NB4 (cell line): ENCODE measurements at places on chromosomes 1 and 21.

GRCh38 chr1:232678185-232678886 lies 48.4 kb upstream of the SIPA1L2 start:
- DNase-seq: no peak

DNA sequence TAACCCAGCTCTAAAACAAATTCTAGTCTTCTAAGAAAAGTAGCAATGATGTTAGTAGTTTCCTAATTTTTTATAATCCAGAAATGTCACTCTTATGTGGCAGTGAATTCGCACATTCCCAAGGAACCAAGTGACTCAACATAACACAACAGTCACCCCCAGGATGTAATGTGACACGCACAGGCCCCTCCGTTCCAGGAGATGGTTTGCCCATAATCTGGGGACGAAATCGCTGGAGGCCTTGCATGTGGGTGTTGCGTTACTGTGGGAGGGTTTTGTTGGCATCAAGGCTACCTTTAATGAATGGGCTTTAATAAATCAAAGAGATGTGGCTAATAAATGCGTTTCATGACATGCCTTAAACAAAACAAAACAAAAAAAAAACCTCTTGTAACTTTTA lies 50.9 kb downstream of the EVA1C start:
- DNase-seq: no peak

- DNase-seq: no peak
Measured at GRCh38 chr1:14961661-14962267, 191.8 kb upstream of the TMEM51 start.

DNA sequence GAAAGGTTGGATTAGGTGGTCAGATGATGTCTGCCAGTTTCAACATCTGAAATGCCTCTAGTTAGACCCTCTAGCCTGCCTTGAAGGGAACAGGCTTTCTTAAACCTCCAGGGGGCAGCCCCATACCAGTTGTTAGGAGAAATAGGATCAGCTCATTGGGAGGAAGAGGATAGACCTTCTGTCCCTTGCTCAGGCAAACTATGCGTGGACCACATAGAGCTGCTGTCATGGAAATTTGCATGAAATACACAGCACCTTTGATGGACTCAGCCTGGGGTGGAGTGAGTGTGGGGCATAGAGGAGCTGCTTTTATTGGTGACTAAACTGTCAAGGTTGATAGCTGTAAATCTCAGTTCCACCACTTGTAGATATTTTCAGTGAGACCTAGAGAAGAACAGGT lies 38.4 kb upstream of the SPAG17 start:
- DNase-seq: peak; percentile 16

GRCh38 chr1:93437976-93438605 lies 9.8 kb upstream of the FNBP1L start:
- DNase-seq: peak; percentile 55

GRCh38 chr1:20601129-20601825 lies 12.4 kb downstream of the CDA start:
- DNase-seq: no peak

GRCh38 chr1:169312084-169312954 lies 55.3 kb downstream of the NME7 start:
- peak; percentile 89 for DNase-seq

DNA sequence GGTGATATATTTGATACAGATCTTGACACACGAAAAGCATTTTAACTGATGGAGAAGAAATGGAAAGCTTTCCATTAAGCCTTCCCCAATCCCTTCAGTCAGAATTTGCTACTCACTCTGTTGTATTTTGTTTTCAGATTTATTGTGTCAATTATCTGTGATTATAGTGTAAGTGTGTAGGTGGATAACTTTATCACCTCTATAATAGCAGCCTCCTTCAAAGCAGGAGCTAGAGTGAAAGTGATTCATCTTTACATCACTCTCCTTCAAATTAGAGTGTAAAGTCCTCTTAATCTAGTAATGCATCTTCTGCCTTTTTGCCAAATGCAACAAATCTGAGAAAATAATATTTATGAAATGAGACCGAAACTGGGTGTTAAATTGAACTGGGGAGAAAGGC lies 459.7 kb upstream of the ZP4 start:
- DNase-seq: no peak

DNA sequence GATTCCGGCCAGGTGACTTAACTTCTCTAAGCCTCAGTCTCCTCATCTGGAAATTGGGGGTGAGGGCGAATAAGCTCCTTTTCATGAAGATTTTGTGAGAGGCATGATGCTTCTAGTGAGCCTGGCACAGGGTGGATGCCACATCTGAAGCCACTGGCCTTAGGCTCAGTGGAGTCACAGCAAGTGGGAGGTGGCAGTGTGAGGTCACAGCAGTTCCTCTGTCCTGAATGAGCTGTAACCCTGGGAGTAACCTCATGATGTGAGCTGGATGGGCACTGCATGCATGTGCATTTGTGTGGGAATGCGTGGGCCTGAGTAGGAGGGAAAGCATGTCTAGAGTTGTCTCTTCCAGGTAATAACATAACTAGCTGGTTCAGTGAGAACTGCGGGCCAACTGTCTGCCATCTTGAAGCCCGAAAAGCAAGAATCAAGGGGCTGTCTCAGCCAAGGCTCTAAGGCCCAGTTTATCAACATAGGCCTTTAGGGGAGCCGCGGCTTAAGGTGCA lies 27.0 kb upstream of the HTR1D start:
- DNase-seq: no peak

GRCh38 chr1:81554108-81554507 lies 246.6 kb upstream of the ADGRL2 start:
- no peak for DNase-seq

- DNase-seq: no peak
Measured at GRCh38 chr21:39186676-39187075, 3.4 kb upstream of the PSMG1 start.

DNA sequence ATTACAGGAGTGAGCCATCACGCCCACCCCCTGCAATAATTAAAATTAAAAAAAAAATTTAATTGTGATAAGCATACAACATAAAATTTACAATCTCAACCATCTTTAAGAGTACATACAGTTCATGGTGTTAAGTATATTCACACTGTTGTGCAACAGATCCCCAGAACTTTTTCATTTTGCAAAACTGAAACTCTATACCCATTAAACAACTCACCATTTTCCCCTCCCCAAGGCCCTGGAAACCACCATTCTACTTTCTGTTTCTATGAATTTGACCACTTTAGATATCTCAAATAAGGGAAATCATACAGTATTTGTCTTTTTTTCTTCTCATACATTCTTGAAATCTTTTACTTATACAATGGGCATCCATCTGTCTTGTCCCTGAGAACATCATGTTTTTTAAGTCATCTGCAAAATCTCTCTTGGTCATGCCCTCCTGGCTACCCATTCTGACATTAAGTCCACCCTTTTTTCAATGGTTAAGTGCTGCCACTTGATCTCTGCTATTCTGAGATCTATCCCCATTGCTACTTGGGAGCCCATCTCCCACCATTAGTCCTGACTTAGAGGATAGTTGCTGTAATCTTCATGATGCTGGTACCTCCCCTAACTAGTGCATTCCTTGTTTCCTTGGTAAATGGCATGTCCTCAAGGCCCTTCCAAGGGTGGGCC lies 39.4 kb upstream of the ZFYVE9 start:
- DNase-seq: no peak

GRCh38 chr1:37719572-37720195 lies 27.4 kb downstream of the CDCA8 start:
- no peak for DNase-seq

DNA sequence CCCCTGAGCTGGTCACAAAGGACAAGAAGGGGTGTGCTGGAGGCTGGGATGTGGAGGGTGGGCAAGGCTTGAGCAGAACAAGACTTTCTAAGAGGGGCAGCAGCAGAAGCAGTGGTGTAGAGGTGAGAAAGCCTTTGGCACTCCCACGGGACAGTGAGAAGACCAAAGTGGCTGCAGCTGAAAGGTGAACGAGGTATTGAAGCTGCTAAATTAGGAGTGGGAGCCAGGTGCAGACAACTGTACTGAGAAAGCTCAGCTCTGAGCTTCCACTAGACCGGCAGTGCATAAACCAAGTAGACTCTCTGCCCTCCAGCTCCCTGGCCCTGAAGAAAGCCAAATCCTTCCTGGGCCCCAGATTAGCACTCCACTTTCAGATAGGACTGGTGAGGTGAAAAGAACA lies 93.0 kb downstream of the VWA5B1 start:
- no peak for DNase-seq

DNA sequence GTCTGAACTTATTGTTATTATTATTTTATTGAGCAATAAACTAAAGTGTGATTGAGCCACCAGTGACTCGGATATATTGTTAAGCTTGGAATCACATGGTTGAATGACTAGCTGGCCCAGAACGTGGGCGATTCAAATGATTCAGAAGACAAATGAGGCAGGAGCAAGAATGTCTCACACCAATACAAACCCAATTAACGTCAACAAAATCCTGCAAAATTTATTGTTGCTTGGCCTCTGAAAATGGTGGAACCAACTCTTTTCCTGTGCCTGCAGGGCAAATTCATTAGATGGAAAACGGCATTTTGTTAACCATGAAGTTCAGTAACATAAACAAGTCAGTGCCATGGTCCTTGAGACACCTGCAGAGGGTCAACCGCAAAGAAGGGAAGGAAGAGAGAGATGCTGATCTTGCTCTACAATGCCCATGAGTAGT lies 482.0 kb downstream of the SETD4 start:
- no peak for DNase-seq

- DNase-seq: no peak
Measured at GRCh38 chr1:246455476-246455875, 51.6 kb downstream of the SMYD3 start.

GRCh38 chr1:215220346-215220745 lies 137.8 kb downstream of the KCNK2 start:
- no peak for DNase-seq

DNA sequence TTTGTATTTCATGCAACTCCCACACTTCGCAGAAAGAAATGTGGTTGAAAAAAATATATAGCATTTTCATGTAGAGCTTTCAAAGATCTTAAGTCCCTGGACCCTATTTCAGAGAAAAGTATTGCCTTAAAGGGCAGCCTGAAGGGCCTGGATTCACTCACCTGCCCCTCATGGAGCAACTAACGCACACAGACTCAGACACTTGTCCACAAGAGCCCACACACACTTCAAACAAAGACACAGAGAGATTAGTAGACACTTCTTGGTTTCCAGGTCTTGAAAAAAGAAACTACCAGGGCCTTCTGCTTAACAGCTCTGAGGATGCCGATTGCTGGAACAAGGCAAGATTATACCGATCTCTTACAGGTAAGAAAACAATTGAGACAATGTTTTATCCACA lies 122.2 kb downstream of the ZBTB18 start:
- no peak for DNase-seq

DNA sequence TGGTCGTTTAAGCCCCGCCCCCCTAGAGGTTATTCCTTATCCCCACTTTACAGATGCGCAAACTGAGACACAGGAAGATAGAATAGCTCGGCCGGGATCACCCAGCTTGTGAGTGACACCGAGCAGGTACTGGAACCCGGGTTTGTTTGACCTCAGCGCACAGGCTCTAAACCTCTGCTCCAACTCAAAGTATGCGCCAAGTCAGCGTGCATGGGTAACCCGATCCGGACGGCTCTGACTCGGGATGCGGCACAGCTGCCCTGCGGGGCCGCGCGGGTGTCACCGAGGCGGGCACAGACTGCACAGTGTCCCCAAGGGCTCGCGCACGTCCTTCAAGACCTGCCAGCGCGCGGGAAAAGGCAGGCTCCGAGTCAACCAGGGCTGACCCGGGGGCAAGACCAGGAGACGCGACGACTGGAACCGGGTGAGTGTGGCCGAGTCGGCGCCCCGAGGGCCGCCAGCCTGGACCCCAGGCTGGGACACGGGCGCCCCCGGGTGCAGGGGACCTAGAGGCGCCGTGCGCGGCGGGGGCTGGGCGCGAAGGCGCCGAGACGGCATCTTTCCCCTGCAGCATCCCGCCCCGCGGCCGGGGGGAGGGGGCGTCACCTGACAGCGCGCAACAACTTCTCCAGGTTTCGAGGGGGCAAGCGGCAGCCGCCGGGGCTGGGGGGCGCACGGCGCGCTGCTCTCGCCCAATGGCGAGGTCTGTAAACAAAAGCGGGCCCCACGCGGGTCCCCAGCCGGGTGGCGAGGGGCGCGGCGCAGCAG lies 101.9 kb upstream of the SOD1 start:
- DNase-seq: no peak

GRCh38 chr1:178393370-178393769 lies 103.4 kb downstream of the CLEC20A start:
- no peak for DNase-seq
